ENCODE measurements at places on chromosomes 3 and 15. TPM values are rescaled to one million over a fixed set of nuclear protein-coding genes. Genes with fewer than 3 reads are reported as not detected.
A peak's percentile ranks its signal among the peaks of the same experiment; 100 is the strongest.

DNA sequence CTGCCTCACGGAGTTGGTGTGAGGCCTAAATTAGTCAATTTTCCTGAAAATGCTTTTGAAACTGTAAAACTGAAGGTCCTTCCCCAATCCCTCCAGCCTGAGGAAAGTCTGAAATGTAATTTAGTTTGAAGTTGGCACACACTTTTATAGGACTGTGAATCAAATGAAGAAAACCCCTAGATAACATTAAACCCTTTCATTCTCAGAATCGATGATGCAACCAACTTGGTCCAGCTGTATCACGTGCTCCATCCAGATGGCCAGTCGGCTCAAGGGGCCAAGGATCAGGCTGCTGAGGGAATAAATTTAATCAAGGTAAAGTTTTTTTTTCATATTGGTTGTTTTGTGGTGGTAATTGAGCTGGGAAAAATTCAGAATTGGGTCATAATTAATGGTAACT is 11.7 kb downstream of the MRPS22 start:
- no peak for DNase-seq

DNA sequence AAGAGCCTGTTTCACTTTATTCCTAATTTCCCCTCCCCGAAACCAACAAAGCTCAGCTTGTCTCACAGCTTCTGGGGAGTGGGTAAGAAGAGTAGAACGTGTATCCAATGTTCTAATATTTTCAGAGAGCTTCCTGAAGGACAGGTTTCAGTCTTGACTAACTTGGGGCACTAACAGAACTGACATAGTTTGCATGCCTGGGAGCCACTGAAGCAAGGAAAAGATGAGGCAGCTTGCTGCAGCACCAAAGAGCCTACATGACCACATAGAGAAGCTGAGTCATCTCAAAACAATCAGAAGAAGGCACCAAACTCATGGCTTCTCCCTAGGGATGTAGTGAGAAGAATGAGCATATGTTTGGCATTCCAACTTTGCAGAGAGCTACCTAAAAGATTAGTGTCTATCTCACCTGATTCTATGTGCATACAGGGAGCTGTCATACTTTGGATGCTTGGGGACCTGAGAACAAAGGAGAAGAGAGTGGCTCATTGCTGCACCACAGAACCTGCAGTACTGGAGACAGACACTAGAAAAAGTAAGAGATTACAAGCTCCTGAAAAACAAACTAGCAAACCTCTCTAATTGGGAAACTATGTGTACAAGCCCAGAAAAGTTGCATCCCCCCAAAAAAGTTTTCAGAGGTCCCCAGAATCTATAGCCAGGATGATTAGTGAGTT is 86.9 kb downstream of the DCLK3 start:
- no peak for DNase-seq

The BMF gene
- total RNA-seq, result 15.0 TPM

- DNase-seq, result no peak
Observed at GRCh38 chr3:152243721-152244516, 24.8 kb upstream of the MBNL1 start.

The RAD51 gene
- total RNA-seq, result 0.53 TPM

DNA sequence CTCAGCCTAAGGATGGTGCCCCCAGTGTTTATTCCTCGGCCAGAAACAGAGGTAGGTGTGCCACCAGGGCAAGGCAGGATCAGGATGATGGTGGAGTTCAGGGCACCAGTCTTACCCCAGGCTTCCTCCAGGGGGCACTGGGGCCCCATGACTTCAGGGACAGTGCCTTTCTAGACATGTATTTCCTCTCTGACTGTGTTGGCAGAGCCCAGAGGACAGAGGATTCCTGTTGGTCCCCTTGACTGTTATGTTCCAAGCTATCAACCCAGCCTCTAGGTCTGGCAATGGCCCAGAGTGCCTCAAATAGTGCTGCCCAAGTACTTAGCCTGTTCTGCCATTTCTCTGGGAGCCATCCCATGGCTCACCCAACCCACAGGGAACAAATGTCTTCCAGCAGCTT is 2.8 kb downstream of the HEMK1 start:
- peak; percentile 85 for DNase-seq

The GOLGA8J gene
- 0.89 TPM for total RNA-seq

The CPN2 gene
- total RNA-seq, result not detected

The TRMT10C gene
- total RNA-seq, result 15.0 TPM

The CSPG4 gene
- 57.5 TPM for total RNA-seq

GRCh38 chr3:83224101-83224868 is 1462.8 kb upstream of the GBE1 start:
- DNase-seq, result no peak

- no peak for DNase-seq
Observed at GRCh38 chr3:24586920-24587319, 92.3 kb upstream of the THRB start.

DNA sequence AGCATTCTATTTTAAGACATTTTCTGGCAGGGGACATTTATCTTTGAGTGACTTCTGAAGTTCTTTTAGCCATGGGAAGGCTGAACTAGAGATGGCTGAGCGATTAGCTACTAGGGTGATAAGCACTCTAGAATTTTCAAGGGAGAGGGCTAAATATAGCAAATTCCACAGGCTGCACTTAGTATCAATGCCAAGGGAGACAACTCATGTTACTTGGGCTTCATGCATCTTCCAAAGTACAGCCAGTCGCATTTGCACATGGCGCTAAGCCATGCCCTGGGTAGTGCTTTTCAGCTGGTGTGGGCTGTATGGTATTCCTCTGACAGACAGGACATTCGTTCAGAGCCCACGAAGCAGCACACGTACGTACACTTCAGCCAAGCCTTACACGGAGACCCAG is 69.6 kb downstream of the RYR3 start:
- DNase-seq, result no peak

The COL6A5 gene
- total RNA-seq, result not detected

- DNase-seq, result no peak
Observed at GRCh38 chr3:181797431-181797830, 85.7 kb downstream of the SOX2 start.

DNA sequence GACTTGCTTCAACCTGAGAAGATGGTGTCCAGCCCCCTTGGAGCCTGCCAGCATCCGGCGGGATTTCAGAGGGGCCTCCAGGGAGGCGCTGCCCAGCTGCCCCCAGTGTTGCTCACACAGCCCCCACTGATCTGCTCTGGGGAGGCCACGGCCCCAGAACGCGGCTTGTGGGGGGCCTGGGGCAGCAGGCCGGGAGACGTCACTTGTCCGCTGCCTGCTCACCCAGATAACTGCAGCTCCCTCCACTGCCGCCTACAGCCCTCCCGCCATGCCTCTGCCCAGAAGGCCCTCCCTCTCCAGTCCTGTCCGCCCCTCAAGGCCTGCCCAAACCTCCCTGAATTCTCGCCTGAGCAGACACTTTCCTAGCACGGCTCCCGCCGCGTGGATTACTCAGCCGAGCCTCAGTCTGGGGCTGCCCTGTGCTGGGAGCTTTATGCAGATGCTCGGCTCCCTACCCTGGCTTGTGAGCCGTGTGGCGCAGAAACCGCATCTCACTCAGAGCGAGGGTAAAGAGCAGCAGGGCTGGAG is 17.2 kb upstream of the ADIPOQ start:
- DNase-seq, result no peak

DNA sequence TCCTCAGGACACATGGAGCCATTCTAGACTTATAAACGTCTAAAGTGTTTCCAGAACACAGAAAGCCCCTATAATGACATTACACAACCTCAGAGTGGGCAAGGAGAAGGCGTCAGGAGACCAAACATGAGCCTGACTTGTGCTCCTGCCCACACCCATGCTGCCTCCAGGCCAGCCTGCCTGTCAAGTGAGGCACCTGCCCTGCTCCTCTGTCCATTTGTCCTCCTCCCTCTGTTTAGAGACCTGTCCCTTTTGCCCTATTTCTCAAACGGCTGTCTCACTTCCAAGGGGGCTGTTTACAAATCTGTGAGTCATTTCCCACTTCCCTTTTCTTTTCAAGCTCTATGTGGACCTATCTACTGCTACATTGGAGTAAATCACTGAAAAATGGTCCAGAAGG is 21.0 kb downstream of the ZDHHC3 start:
- DNase-seq, result no peak

GRCh38 chr3:98454929-98455328 is 8.1 kb upstream of the OR5K1 start:
- DNase-seq, result no peak

DNA sequence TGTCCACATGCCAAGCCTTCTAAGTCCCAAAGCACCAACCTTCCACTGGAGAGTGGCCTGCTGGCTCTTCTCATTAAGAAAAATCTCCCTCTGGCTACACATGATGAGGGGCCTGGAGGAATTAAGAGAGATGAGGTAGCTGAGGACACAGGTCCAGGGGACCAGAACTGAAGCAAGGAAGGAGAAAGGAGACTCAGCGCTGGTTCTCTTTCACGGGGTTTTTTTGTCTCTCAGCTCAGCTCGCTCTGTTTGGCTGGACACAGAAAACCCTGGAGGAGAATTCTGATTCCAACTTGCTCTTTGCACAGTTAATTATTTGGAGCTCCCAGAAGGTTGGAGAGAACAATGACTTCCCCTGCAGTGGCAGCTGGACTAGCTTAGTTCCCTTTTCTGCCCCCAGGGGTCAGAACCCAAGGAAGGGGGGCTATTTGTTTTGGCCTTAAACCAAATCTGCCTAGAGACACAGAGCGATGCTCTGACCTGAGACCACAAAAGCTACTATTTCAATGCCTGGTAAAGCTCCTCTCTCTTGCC is 507.6 kb downstream of the FHIT start:
- DNase-seq, result no peak

The PLSCR5 gene
- total RNA-seq, result not detected

The INAFM2 gene
- total RNA-seq, result 25.5 TPM

DNA sequence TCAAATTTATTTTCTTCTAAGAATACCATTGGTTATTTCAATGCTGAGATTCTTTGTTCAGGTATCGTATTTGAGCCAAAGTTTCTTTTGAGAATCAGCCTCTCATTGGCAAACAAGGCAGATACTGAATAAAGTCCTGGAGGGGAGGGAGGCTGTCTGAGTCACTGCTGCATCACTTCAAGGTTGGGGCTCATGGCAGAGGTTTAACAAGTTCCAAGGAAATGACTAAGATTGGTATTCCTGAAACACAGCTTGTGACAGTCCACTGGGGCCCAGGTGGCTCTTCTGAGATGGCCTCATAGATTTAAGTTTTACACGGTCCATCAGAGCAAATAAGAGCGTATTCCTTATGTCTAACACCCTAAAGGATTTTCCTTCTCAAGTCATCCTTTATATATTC is 213.8 kb upstream of the STAC start:
- DNase-seq, result no peak

DNA sequence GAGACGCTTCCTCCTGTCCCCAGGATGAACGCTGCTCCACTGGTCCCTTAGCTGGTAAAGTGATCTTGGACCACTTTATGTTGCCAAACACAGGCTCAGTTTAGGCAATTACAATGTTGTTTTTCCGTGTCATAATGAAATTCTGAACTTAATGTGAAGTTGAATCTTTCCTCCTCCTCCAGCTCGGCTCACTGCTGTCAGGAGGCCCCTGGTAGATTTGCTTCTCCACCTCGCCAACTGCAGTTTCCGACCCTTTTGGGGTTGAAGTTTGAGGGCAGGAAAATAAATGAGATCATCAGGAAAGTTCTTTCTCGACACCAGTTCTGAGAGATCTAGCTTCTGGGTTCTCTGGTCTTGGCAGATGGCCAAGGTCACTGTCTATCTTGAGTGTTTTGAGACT is 27.8 kb downstream of the CFAP161 start:
- DNase-seq, result no peak

- no peak for DNase-seq
Observed at GRCh38 chr3:14658978-14659377, 7.4 kb downstream of the CCDC174 start.

GRCh38 chr3:194880940-194881925 is 195.6 kb downstream of the FAM43A start:
- DNase-seq, result no peak

- no peak for DNase-seq
Observed at GRCh38 chr3:187228740-187229139, 31.5 kb downstream of the RTP1 start.

GRCh38 chr3:27591312-27592210 is 107.4 kb upstream of the SLC4A7 start:
- DNase-seq, result no peak

The NAA80 gene
- total RNA-seq, result 20.7 TPM

The NRG4 gene
- total RNA-seq, result 0.27 TPM

The FBXO40 gene
- not detected for total RNA-seq

The EDEM1 gene
- 29.6 TPM for total RNA-seq

- no peak for DNase-seq
Observed at GRCh38 chr15:59346951-59347350, 25.7 kb downstream of the MYO1E start.

DNA sequence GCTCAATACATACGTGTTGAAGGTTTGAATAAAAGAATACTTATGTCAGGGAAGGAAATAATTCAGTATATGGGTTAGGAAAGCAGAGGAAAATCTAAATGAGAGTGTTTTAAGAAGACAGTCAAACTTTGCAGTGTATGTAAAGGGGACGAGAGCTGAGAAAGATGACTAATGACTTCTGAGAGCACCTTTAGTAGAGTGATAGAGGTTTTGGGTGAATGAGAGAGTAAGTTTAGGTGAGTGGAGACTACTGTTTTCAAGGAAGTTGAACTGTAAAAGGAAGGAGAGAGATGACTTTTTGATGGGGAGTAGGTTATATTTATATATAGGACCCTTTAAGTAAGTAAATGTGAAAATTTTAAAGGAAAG is 9.4 kb downstream of the TBC1D23 start:
- DNase-seq, result no peak

DNA sequence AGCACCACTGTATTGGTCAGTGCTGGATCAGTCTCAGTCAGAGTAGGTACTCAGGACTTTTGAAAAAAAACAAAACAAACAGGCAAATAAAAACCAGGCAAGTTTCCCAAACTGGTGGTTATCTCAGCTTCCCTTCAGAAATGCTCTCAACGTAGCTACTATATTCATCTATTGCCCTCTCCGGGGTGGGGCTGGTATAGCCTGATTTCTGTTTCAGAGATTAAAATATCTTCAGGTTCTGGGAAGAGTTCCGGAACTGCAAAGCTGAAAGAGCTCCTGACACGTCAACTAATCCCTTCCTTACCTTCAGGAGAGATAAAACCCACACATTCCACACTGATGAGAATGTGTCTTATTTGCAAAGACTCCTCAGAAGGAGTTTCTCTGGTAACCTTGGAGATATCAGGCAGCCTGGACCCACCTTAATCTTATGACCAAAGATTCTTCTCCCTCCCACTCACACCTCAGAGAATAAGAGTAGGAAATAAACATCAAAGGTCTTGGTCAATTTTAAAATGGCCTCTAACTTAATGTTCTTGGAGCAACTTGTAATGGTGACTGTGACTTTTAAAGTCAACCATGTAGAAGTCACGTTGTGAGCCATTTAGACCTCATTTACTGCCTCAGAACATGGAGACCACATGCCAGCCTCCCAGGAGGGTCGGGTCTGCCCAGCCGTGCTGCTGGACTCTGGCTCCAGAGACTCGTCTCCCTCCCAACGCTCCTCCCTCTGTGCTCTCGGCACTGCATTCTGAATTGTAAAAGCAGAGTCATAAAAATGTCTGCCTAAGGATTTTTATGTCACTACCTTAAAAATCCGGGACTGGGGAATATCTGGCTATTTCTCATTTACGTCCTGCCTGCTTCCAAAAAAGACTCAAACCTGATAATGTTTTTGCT is 53.8 kb downstream of the CDCP1 start:
- no peak for DNase-seq

GRCh38 chr15:101679806-101680205 is 27.6 kb upstream of the TM2D3 start:
- no peak for DNase-seq

GRCh38 chr3:18082551-18083272 is 340.3 kb upstream of the TBC1D5 start:
- no peak for DNase-seq

GRCh38 chr3:11078826-11079515 is 75.3 kb upstream of the HRH1 start:
- DNase-seq, result no peak
